Aorta (tissue), 5 donors: ENCODE measurements at places on chromosomes 11 and 22. TPM values are rescaled to one million over a fixed set of nuclear protein-coding genes. Genes with fewer than 3 reads are reported as not detected.

C11orf87 gene
- total RNA-seq, result not detected

SLC22A12 gene
- not detected for total RNA-seq

RIMBP3C gene
- total RNA-seq, result 0.32 TPM

DRAP1 gene
- 65.9 TPM for total RNA-seq

- H3K4me3 ChIP-seq, result peak within 1 kb of the TSS; percentile 76
- H3K27ac ChIP-seq, result peak within 1 kb of the TSS; percentile 55
- no peaks in the 10 kb centered on the region for H3K4me1 ChIP-seq
- H3K27me3 ChIP-seq, result no peaks in the 10 kb centered on the region
- no peaks in the 10 kb centered on the region for H3K36me3 ChIP-seq
Observed at GRCh38 chr11:65572356-65573051, at the start of gene FAM89B. Gene FAM89B, plus strand, starts transcription at chr11:65572538. Its CDS starts 132 bp downstream, at chr11:65572670.

GRCh38 chr11:13073119-13073981 lies 64.2 kb downstream of the RASSF10 start:
- no peak overlapping the region for H3K27ac ChIP-seq
- no peaks in the 10 kb centered on the region for H3K36me3 ChIP-seq
- H3K27me3 ChIP-seq, result no peaks in the 10 kb centered on the region
- H3K4me1 ChIP-seq, result no peaks in the 10 kb centered on the region
- no peak overlapping the region for H3K4me3 ChIP-seq

DNA sequence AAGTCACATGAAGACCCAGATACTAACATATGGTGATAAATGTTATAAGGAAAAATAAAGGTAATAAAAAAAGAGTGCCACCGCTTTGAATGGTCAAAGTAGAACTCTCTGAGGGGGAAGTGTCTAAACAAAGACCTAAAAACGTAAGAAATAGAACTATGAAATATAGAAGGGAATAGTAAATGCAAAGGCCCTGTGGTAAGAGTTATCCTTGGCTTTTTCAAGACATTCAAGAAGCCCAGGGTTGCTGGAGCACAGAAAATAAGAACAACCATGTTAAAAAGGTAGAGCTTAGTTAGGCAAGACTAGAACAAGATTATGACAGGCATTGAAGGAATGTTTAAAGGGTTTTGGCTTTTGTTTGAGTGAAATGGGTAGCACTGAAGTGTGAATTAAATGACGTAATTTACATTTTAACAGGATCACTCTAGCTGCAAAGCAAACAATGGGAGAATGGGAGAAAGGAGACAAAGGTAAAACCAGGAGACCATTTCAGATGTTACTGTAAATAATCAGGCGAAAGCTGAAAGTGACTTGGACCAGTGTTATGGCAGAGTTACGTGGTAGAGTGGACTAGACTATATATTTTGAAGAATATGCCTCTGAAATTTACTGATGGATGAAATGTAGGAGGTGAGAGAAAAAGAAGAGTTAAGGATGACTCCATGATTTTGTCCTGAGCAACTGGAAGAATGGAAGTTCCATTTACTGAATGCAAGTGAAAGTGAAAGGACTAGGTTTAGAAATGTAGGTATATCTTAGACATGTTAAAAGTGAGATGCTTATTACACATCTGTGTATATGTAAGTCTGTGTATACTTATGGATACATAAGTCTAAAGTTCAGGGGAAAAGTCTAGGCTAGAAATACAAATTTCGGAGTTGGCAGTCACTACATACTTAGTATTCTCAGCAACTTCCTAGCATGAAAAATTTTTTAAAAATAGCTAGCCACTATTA lies 28.5 kb downstream of the BTBD10 start:
- no peak overlapping the region for H3K4me3 ChIP-seq
- no peak overlapping the region for H3K27ac ChIP-seq
- no peaks in the 10 kb centered on the region for H3K27me3 ChIP-seq
- no peaks in the 10 kb centered on the region for H3K36me3 ChIP-seq
- peaks cover 3% of the 10 kb centered on the region for H3K4me1 ChIP-seq
- no peak for DNase-seq

DNA sequence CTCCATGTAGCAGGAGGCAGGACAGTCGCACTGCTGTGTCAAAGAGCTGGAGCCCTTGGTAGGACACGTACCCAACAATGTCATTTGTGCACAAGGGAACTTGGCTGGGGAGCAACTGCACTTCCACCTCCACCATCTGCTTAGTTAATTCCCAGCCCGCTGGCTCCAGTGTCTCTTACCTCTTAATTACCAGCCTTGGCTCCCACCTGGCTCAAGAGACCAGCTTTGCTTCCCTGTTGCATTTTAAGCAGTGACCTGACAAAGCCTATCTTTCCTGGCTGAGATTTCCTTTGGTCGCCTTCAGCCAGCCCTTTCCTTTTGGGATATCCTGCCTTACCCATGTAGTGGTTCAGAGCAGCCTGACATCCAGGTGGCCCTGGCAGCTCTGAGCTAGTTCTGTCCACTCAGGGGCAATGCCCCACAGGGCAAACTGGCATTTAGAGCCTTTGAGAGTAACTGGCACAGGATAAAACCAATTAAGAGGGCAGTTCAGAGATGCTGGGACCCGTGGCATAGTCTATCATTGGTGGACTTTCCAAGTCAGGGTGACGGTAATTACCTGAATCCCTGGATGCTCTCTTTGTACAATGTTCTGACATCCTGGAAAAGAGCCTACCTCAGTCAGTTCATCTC lies 212.6 kb upstream of the SORL1-AS1 start:
- H3K27me3 ChIP-seq, result no peaks in the 10 kb centered on the region
- no peak for DNase-seq
- H3K36me3 ChIP-seq, result no peaks in the 10 kb centered on the region
- H3K27ac ChIP-seq, result no peak overlapping the region
- no peak overlapping the region for H3K4me3 ChIP-seq
- no peaks in the 10 kb centered on the region for H3K4me1 ChIP-seq

DNA sequence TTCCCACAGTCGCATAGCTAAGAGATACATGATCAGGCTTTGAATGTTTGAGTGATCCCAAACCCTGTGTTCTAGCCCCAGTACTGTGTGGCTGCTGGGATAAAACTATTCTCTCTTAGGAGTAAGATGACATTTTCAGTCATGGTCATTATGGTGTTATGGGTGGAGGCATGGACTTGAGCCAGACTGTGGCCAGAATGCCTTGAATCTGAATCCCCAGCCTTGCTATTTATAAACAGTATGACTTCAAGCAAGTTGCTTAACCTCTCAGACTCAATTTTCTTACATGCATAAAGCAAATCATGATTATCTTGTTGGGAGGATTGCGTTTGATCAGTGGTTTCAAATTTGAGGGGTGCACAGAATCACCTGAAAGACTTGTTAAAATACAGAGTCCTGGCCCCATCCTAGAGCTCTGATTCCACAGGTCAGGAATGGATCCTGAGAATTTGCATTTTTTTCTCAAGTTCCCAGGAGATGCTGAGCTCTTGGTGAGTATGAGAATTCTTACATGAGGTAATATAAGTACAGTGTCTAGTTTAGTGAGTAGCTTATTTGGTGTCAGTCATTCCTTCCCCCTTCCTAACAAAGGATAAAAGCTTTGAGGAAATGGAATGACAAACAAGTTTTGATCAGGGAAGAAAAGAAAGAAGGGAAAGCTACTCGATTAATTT lies 571.7 kb downstream of the METTL15 start:
- DNase-seq, result peak; percentile 46
- H3K27me3 ChIP-seq, result no peaks in the 10 kb centered on the region
- no peaks in the 10 kb centered on the region for H3K4me1 ChIP-seq
- no peak overlapping the region for H3K4me3 ChIP-seq
- H3K27ac ChIP-seq, result no peak overlapping the region
- H3K36me3 ChIP-seq, result no peaks in the 10 kb centered on the region

DNA sequence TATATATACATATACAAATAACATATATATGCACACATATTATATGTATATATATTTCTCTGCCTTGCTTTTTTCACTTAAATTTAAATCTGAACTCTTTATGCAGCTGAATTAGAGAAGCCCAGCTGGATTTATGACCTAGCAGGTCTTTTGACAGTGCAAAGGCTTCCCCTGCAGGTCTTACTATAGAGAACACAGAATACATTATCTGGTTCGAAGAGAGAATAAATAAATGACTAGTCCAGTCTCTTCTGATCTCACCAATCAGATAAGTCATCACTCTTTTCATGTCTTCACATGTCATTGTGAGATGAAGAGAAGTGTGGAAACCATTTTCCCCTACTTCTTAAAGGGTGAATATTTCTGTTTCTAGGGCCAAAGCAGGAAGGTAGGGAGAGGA lies 58.2 kb downstream of the OR10A6 start:
- no peak for DNase-seq
- H3K27me3 ChIP-seq, result no peaks in the 10 kb centered on the region

GRCh38 chr11:74504100-74504691 lies 10.7 kb upstream of the LIPT2 start:
- no peak overlapping the region for H3K4me3 ChIP-seq
- H3K36me3 ChIP-seq, result no peaks in the 10 kb centered on the region
- DNase-seq, result no peak

- H3K4me1 ChIP-seq, result no peaks in the 10 kb centered on the region
- no peak for DNase-seq
- H3K36me3 ChIP-seq, result no peaks in the 10 kb centered on the region
- no peaks in the 10 kb centered on the region for H3K27me3 ChIP-seq
- H3K4me3 ChIP-seq, result no peak overlapping the region
Observed at GRCh38 chr11:28227460-28227859, 119.3 kb downstream of the METTL15 start.

GRCh38 chr22:38973289-38974169 lies 8.6 kb upstream of the APOBEC3B start:
- no peak overlapping the region for H3K4me3 ChIP-seq
- no peaks in the 10 kb centered on the region for H3K27me3 ChIP-seq
- no peak overlapping the region for H3K27ac ChIP-seq
- no peaks in the 10 kb centered on the region for H3K4me1 ChIP-seq

GRCh38 chr22:28903080-28903479 lies 19.7 kb downstream of the ZNRF3 start:
- H3K4me1 ChIP-seq, result peaks cover 9% of the 10 kb centered on the region
- H3K27me3 ChIP-seq, result no peaks in the 10 kb centered on the region
- peak; percentile 73 for DNase-seq
- peak overlapping the region; percentile 92 for H3K27ac ChIP-seq
- no peak overlapping the region for H3K4me3 ChIP-seq
- no peaks in the 10 kb centered on the region for H3K36me3 ChIP-seq

GRCh38 chr22:19138217-19139000 lies 6.0 kb downstream of the ESS2 start:
- H3K27me3 ChIP-seq, result no peaks in the 10 kb centered on the region
- H3K4me1 ChIP-seq, result no peaks in the 10 kb centered on the region
- H3K27ac ChIP-seq, result no peak overlapping the region
- no peaks in the 10 kb centered on the region for H3K36me3 ChIP-seq

- no peaks in the 10 kb centered on the region for H3K27me3 ChIP-seq
- H3K27ac ChIP-seq, result no peak overlapping the region
- no peak overlapping the region for H3K4me3 ChIP-seq
- DNase-seq, result no peak
- no peaks in the 10 kb centered on the region for H3K4me1 ChIP-seq
- no peaks in the 10 kb centered on the region for H3K36me3 ChIP-seq
Observed at GRCh38 chr11:90426442-90426841, 203.6 kb upstream of the CHORDC1 start.

DNA sequence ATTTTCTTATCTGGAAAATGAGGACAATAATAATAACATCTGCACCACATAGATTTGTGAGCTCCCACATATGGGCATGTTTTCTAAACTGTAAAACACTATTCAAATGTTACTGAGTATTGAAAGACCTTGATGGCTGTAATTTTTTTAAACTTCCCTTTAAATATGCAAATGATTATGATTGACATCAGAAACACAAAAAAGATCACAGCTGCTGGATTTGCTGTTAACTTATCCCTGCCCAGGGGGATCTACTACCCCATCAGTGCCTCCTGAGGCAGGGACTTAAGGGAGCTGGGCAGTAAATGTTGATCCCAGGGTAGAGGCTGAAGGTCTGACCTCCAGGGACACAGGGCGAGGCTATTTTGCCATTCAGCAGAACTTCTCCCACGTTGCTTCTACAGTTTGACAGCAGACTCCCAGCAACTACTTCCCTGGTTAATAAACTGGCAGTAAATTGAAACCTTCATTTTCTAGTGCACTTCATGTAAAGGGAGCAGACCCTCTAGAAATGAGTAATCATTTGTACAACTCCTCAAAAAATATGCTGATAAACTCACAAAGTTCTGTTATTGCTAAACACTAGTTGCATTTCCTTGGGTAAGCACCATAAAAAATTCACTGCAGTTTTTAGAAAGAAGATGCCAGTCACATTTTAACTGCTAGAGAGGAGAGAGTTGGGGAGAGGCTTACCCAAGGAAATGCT lies 20.3 kb downstream of the TMPRSS5 start:
- H3K27me3 ChIP-seq, result no peaks in the 10 kb centered on the region
- no peak overlapping the region for H3K4me3 ChIP-seq
- no peaks in the 10 kb centered on the region for H3K4me1 ChIP-seq
- DNase-seq, result no peak

GRCh38 chr22:25962711-25963110 lies 206.6 kb upstream of the SEZ6L start:
- H3K4me1 ChIP-seq, result no peaks in the 10 kb centered on the region
- H3K4me3 ChIP-seq, result no peak overlapping the region
- H3K27me3 ChIP-seq, result no peaks in the 10 kb centered on the region
- H3K36me3 ChIP-seq, result peaks cover 9% of the 10 kb centered on the region

GRCh38 chr11:27623945-27624523 lies 76.2 kb downstream of the BDNF start:
- H3K27ac ChIP-seq, result no peak overlapping the region
- H3K27me3 ChIP-seq, result no peaks in the 10 kb centered on the region
- H3K4me1 ChIP-seq, result no peaks in the 10 kb centered on the region

- H3K36me3 ChIP-seq, result no peaks in the 10 kb centered on the region
- H3K4me3 ChIP-seq, result no peak overlapping the region
- H3K4me1 ChIP-seq, result no peaks in the 10 kb centered on the region
- DNase-seq, result no peak
Observed at GRCh38 chr11:15704556-15704955, 589.8 kb downstream of the INSC start.

- H3K36me3 ChIP-seq, result no peaks in the 10 kb centered on the region
- H3K27ac ChIP-seq, result no peak overlapping the region
- H3K4me3 ChIP-seq, result no peak overlapping the region
- peaks cover 4% of the 10 kb centered on the region for H3K4me1 ChIP-seq
- no peak for DNase-seq
Observed at GRCh38 chr22:40265783-40266182, 80.5 kb upstream of the ADSL start.

DNA sequence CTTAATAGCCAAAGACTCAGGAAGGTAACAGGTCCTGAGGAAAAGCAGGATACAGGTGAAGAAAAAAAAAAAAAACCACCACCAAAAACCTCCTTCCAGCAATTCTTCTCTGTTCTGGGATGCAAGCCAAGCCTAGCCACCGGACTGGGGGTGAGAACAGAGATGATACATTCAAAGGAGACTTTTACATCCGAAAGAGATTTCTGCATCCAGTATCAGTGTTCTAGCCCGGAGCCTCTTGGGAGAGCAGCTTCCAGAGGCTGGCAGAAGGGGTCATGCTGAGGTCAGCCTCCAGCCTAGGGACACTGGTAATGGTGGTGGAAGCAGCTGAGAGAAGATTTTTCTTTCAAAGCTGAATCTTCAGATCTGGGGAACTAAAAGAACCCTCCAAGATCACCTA lies 76.2 kb downstream of the KCNC1 start:
- H3K36me3 ChIP-seq, result no peaks in the 10 kb centered on the region
- no peaks in the 10 kb centered on the region for H3K27me3 ChIP-seq
- H3K27ac ChIP-seq, result no peak overlapping the region
- H3K4me3 ChIP-seq, result no peak overlapping the region
